NCI-H1048 (cell line): ENCODE measurements at places on chromosomes 5 and 9.

GRCh38 chr9:71764463-71764862, 3.9 kb downstream of the CEMIP2 start:
- DNase-seq: no peak

DNA sequence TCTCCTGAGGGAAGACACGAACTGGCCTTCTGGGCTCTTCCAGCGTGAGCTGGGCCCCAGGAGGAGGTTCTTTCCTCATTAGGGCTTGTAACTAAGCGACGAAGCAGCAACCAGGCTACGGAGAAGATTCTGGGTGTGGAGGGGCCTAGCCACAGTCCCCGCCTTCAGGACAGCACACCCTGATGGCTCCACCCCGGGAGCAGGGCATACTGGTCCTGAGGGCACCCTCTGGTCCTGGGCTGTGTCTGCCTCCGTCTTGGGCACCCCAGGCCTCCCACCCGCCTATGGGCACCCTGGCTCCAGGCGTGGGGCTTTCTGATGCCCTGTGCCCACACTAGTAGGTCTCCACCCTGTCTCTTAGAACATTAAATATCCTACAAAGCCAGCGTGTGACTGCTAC, 136.4 kb downstream of the OLFM1 start:
- no peak for DNase-seq

DNA sequence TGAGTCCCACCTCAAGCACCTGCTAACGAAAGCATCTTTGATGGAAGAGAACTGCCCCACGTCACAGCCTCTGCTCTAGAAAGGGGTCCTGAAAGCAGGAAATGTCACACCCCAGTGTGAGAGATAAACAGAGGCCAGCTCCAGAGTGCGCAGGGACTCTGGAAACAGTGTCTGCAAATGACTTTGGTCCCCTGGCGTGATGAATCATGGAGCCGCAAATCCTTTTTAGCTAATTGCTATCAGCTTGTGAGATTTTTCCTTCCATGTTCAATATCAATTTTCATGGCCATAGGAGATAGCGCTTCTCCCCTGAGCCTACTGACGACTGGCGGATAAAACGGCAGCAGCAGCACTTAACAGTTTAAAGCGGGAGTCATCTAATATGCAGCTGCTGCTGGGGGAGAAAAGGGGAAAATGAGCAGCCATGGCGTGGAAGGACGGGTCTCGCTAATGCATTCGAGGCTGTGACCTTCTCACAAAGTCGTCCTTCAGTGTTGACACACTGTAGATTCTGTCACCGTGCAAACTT, 209.6 kb upstream of the IRX1 start:
- DNase-seq: no peak

DNA sequence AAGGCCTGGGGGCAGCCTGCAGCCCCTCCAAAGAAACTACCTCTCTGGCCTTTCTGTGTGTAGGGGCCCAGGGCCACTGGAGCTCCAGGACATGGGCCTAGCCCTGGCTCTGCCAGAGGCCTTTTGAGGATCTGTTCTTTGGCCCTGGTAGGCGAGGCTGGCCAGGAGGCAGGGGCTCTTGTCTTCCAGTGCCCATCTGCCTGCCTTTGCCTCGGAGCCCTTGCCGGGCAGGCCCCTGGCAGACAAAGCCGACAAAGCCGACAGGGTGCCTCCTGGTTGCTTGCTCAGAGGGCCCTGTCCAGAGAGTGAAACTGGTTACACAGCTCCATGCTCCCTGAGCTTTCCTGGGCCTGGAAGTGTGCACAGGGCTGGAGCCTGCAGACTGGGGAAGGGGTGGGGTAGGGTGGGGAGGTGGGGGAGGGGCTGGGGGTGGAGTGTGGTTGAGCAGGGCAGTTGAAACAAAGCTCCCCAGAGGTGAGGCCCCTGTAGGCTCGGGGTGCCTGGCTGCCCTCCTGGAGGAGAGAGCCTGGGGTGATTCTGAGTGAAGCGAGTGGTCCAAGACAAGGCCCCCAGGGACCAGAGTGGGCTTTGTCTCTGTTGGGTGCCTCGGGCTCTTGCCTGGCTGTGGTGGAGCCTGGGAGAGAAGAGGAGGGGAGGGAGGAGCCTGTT, 29.3 kb downstream of the PTPA start:
- no peak for DNase-seq
